Naive thymus-derived CD8-positive, alpha-beta T cell (primary cell): ENCODE measurements at places on chromosomes 1 and 21.
A peak's percentile ranks its signal among the peaks of the same experiment; 100 is the strongest.

DNA sequence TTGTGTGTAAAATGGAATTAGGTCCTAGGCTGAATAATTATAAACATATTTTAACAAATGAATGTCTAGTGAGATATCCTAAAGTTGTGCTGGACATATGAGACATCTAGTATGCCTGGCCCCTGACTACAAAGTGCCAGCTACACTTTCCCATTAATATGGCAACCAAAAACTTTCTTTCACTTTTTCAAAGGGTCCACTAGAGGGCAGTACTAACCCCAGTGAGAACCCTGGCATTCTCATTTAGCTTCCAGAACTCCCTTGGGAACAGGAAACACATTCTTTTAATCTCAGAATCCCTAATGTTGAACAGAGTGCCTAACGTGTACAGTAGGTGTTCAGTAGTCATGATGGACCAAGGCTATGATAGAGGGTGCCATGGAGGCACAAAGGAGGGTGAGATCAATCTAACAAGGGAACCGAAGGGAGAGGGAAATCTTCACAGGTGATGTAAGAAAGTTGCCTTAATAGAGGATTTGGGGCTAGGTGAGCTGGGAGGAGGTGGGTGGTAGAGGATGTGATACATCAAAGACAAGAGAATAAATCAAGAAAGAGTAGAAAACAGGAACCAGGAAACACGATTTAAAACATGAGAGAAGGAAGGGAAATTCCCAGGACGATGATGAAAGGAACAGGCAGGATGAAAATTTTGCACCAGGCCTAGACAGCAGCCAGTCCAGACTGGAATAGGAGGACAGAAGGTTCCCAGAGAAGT, 41.6 kb downstream of the NSL1 start:
- DNase-seq, result peak; percentile 21

DNA sequence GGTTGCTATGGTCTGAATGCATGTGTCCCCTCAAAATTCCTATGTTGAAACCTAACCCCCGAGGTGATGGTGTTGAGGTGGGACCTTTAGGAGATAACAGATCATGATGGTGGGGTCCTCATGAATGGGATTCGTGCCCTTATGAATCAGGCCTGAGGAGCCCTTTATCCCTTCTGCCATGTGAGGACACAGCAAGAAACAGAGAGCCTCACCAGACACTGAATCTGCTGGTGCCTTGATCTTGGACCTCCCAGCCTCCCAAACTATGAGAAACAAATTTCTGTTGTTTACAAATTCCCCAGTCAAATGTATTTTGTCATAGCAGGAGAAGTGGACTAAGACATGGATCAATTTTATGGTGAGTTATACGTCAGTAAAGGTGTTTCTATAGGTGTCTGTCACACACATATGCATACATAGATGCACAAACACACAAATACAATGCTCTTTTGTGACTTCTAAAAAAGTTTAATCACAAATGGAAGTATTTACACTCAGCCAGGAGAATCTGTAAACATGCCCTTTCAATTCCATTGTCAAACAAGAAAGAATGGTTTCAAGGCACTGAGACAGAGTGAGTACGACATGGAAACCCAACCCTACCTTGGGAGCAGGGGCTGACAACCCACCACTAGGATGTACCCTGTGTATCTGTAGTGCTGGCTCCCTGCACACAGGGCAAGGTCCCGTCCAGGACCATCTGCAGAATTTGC, 5.5 kb upstream of the ETS2 start:
- DNase-seq, result no peak

DNA sequence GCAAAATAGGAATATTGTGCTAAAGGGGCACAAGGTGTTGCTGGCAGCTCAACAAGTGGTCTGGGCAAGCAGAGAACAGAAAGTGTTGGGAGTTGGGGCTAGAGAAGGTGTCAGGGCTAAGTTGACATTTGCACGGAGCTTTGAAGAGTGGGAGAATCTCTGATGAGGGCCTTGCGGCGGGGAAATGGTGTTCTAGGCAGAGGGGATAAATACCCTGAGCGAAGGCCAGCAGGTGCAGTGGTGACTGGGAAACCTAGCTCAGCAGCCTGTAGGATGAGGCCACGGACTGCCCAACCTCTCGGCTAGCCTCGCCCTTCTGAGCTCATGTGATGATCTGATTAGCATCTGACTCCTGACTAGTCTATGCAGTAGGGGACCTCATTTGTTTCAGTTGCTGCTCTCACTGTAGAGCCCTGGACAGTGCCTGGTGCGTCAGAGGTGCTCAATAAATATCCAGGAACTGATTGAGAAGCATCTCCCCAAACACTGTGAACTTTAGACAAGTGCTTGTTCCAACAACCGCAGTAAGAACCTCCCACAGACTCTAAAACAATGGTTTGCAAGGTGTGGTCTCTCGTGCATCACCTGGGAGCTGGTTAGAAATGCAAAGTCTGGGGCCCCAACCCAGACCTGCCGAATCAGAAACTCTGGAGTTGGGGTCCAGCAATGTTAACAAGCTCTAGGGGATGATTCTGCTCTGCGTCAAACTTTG, 1.0 kb upstream of the FOXO6 start:
- DNase-seq, result no peak

DNA sequence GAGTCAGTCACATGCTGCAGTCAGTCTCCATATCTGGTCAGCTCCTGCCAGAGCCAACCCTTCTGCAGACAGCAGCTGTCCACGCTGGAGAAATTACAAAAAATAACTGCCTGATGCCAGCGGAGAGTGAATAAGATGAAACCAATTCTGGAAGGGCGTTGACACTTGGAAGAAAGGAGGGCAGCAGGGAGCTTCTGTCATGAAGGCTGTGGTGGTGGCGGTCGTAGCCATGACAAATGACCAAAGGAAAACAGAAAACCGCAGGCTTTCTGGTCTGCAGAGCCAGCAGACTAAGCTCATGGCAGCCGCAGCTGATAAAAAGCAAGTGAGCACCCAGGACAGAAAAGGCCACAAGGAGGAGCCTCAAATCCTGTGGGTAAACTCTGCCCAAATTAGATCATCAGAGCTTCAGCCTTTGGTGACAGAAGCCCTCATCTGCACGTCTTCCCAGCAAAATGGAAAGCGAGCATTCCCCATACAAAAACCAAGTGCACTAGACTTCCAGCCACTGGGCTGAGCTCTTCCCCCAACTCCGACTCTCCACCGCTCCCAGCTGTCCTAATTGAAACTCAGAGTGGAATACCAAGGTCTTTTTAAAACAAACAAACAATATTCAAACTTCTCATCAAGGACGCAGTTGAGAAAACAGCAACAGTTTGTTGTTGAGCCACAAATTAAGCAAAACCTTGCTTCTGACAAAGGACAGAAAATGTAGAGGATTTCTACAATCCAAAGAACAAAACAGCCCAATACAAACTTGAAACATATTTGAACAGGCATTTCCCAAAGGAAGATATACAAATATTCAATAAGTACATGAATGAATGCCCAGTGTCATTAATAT, 28.7 kb downstream of the RSPH1 start:
- no peak for DNase-seq

DNA sequence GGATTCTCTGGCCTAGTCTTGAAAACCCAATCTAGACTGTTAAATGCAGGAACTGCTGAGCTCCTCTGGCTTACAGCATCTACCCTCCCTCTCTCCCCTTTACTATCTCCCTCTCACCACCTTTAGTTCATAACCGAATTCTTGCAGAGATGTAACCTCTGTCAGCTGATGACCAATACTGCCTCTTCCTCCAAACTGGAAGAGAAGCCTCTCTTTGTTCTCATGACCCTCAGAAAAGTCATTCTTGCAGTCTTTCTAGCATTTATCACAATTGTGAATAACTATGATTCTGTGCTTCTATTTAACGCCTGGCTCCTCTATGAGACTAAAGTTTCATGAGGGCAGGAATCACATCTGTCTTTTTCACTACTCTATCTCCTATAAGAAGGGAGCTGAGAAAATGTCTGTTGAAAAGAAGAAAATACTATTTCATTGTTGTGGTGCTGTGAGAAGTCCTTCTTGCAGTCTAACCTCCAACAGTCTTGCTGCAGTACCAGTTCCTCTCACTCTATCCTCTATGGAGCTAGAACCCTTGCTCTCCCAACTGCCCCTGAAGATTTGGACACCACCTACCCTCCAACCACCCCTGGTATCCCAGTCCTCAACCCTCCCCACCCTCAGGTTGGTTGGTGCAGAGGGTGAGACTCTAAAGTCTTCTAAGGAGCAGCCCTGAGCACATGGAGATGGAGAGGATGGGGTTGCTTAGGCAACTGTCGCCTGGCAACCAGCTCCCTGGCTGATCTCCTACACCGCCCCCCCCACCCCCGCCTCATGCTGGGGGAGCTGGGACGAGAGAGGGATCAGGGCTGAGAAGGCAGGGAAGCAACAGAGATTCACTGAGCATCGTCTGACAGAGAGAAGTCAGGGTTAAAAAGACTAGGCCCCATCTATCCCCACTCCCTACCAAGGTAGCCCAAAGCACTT, 13.9 kb downstream of the MEF2D start:
- no peak for DNase-seq

GRCh38 chr1:21873761-21874160, 61.7 kb downstream of the LDLRAD2 start:
- DNase-seq, result no peak

GRCh38 chr1:185920602-185921001, 186.4 kb downstream of the HMCN1 start:
- DNase-seq, result no peak

GRCh38 chr1:115922801-115923200, 53.5 kb upstream of the SLC22A15 start:
- DNase-seq, result no peak

GRCh38 chr1:17893891-17894631, 138.9 kb downstream of the ACTL8 start:
- no peak for DNase-seq

DNA sequence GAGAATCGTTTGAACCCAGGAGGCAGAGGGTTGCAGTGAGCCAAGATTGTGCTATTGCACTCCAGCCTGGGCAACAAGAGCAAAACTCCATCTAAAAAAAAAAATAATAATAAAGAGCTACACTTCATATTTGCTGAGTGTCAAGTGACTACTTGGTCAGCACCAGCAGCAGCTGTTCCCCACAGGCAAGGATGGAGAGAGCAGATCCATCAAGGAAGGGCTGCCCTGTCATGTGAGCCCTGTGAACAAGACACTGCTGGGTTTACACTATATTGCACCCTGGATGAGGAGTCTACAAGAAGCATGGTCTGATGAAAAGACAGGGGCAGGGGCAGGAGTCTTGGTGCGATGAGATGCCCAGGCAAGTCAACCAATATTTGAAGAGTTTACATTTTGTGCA, 3.6 kb downstream of the CTNNBIP1 start:
- no peak for DNase-seq

DNA sequence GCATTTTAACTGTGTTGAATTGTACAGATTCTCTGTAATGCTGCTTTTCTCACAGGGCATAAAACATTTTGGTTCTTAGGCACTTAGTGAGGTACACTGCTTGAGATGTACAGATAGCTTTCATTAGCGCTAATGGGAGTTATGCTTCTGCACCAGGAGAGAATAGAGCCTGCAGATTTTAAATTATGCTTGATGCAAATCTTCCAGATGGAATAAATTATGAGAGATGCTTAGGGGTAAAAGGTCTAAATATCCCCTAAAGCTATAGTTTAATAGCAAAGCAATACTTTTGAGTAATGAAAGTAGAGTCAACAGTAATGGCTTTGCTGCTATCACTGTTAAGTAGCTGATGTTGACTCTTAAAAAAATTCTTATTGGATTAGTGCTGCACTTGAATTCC, 248.9 kb downstream of the S1PR1 start:
- DNase-seq, result no peak

DNA sequence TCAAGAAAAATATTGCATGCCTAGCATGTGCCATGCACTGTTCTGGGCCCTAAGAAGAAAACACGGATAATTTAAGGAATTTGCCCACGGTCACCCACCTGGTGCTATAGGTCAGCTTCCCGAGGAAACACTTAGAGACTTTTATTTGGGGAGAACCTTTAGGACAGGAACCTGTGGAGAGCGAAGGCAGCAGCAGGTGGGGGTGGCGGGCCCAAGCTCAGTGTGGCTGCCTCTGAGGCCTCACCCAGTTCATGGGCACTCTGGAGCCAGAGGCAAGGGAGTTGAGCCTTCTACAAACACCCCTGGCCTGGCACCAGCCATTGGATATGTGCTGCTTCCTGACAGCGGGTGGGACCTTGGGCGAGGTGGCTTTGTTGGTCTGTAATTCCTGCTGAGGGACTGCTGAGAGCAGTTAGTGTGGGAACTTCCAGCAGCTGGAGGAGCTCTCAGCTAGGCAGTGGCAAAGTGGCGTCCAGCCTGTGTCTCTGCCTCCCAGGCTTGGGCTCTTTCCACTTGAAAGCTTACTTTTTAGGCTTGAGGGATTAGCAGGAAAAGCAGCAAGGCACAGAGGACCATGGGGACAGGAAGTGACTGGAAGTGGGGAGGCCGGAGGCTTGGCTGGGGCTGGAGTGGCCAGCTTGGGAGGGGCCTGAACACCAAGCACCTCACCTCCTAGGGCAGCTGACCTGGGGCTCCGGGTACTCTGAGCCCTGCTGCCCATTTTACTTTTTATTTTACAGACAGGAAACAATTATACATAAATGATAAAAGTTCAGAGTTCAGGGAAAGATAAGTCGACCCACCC, 19.1 kb downstream of the MRPL37 start:
- no peak for DNase-seq

- DNase-seq, result no peak
Measured at GRCh38 chr1:9633493-9633892, 18.0 kb upstream of the PIK3CD start.

- DNase-seq, result no peak
Measured at GRCh38 chr1:171800342-171800741, 18.9 kb downstream of the METTL13 start.
